ENCODE measurements at places on chromosomes 4 and X.
A peak's percentile ranks its signal among the peaks of the same experiment; 100 is the strongest.

DNA sequence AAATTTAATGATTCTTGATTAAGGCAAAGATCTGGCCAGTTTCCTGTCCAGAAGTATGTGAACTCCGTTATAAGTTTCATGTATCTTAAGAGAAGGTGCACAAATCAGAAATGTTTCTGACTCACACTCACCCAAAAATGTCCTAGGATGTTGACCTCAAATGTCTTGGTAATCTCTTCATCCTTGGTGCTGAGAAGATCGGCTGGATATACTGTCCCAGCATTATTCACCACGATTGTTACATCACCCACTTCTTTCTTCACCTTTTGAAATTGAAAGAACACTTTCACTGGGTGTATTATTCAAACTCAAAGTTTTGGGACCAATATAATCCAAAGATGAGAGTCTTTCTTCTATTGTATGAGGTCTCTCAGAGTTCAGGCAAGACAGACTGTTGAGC lies 5.7 kb downstream of the HSD17B13 start:
- DNase-seq: no peak

DNA sequence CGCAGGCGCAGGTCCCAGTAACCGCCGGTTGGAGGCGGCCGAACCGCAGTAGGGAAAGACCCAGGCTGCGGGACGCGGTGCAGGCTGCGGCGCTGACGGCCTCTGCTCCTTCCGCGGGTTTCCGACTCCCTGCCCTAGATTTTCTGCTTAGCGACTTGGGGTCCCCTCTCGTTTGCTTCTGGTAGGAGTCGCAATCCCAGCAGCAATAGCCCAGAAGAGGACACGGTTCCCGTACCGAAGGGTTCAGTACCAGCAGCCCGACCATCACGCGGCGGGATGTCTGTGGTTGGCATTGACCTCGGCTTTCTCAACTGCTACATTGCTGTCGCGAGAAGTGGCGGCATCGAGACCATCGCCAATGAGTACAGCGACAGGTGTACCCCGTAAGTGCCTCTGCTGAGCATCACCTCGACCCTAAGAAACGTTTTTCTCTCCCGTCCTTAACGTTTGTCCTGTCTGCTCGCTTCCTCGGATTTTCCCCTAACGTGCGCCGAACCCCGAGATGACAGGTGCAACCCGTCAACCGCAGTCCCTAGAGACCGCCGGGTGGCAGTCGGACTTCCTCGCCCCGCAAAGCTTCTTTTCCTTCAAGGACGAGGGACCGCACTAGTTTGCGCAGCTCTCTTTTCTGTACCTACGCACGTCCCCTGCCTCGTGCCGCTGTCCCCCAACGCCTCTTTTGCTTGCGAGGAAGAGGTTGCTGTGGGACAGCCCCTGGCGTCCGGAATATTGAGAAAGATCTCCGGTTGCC lies at the start of gene HSPA4L:
Gene HSPA4L (plus strand): TSS at position 48 of the 751 bp plus-strand sequence. CDS start 229 bp downstream, at position 277.
- DNase-seq: peak; percentile 14

DNA sequence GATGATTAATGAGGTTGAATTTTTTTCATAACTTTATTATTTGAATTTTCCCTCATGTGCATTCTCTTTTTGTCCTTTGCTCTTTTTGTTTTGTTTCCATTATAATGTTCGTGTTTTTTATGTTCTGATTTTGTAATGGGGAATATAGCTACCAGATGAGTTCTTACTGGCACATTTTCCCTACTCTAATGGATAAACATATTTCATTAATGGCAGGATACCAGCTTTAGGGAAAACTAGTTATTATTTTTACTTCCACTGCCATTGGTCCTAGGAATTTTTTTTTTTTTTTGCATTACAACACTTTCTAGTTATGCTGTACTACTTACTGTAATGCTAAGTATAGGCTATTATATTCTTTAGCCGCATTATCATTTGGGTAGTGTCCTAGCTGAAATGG lies 286.3 kb downstream of the SPRY1 start:
- no peak for DNase-seq

GRCh38 chrX:66760651-66761050 lies 121.8 kb upstream of the EDA2R start:
- DNase-seq: no peak

- DNase-seq: no peak
Observed at GRCh38 chrX:112819008-112819640, 21.5 kb downstream of the AMOT start.

- DNase-seq: no peak
Observed at GRCh38 chrX:6810776-6811175, 275.9 kb upstream of the VCX3A start.

DNA sequence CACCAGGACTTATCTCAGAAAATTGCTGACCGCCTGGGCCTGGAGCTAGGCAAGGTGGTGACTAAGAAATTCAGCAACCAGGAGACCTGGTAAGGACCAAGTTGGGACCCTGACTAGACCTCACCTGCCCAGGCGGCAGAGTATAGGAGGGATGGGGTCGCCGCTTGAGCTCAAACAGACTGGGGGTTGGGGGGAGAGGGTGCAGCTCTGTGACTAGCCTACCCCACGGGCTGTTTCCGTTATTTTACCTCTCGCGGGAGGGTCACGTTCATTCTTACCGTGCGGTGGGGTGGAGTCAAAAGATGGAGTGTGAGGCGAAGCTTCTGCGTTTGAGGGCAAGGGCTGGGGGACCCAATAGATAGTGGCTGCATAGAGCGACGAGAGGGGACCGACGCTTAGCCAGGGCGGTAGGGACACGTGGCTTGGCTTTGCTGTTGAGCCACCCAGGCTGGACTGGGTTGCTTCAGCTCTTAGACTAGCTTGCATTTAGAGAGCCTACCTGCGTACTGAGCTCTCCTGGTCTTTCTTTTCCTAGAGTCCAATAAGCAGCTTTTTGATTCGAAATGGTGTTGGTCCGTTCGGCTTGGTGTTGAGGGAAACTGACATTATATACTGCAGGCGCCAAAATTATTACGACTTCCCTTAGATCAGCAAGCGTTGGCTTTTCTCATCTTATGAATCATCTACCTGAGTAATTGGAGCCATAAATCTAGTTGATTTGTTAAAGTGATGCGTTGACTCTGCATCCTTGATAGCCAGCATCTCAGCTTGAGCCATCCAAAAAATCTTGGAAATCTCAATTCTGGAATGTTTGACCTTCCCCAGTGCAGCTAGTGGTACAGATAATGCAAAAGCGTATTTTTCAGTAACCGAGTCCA lies 591 bp downstream of the PRPS1 start:
- DNase-seq: peak; percentile 24

GRCh38 chr4:47829438-47829837 lies 8.4 kb downstream of the CORIN start:
- no peak for DNase-seq

GRCh38 chrX:54534271-54534670 lies 4.3 kb downstream of the GNL3L start:
- DNase-seq: no peak

- DNase-seq: no peak
Observed at GRCh38 chr4:138205531-138206233, 36.5 kb downstream of the SLC7A11 start.

- no peak for DNase-seq
Observed at GRCh38 chrX:93868289-93868965, 194.4 kb downstream of the FAM133A start.

GRCh38 chrX:124240422-124240821 lies 92.0 kb upstream of the TEX13D start:
- no peak for DNase-seq

DNA sequence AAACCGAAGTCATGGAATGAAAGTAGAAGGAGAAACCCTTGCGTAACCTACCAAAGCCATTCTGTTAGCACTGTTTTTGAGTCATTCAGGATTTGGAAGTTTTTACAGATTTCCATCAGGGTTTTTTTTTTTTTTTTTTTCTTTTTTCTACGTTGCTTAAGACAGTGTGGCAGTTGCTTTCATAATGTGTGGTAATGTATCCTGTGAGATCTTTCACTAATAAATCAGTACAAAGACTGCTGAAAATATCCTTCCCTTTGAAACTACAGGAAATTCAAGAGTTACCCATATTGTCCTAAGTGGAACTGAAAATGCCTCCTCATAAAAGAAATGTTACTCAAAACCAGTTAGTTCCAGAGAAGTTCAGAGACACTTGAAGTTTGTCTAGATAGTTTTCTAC lies 137.8 kb downstream of the RAPGEF2 start:
- no peak for DNase-seq

GRCh38 chr4:152451496-152451895 lies 84.4 kb downstream of the FBXW7 start:
- DNase-seq: no peak

DNA sequence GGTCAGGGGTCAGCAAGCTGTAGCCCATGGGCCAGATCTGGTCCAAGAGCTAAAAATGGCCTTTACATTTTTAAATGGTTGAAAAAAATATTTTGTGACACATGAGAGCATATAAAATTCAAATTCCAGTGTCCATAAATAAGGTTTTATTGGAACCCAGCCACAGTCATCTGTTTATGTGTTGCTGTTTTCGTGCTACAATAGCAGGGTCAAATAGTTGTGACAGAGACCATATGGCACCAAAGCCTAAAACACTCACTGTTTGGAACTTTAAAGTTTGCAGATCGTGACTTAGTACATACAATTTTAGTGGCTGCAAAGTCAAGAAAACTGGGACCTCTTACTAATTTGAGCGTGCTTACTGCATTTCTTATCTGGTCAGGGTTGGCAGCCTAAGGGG lies 29.2 kb downstream of the LAMP2 start:
- no peak for DNase-seq

All from stimulated activated CD4-positive, alpha-beta T cell treated with anti-CD3 and anti-CD28 coated beads, Interleukin-2, amount 100 ng/mL, for 4 hours (primary cell).